ENCODE measurements at places on chromosomes 3 and 15.

DNA sequence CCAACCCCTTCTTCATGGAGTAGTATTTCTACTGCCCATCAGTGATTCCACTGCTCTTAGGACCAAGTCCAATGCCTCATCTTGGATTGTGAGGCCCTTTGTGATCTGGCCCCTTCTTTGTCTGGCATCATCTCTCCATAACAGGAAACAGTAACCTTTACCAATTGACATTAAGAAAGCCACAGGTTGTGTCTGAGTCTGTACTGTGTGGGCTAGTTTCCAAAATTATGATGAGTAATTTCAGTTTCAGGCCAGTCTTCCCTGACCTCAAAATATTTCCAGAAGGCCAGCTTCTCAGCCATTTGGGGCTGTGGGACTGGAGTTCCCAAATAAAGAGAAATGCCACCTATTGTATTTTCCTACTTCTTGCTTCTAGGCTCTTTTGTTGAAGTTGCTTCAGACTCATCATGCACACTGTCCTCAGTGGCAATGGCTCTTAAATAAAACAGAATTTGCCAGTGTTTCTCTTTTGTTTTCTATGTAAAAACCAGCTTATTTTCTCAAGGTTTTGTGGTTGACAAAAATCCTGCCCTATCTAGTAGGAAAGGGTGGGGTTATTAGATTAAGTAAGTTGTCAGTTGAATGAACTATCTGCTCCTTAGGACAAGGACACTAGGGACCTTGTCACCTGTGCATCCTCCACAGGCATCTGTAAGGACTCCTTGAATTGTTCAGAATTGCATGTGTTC, 47.0 kb upstream of the ACKR4 start:
- DNase-seq: no peak

GRCh38 chr3:168424059-168424734, 328.5 kb upstream of the GOLIM4 start:
- DNase-seq: no peak

GRCh38 chr3:127844326-127844942, 22.1 kb upstream of the MGLL start:
- no peak for DNase-seq

GRCh38 chr3:10758304-10759037, 57.6 kb upstream of the SLC6A11 start:
- no peak for DNase-seq

GRCh38 chr3:101828691-101829436, 20.4 kb upstream of the NFKBIZ start:
- DNase-seq: no peak

- no peak for DNase-seq
Measured at GRCh38 chr15:58506783-58507668, 75.2 kb downstream of the LIPC start.

DNA sequence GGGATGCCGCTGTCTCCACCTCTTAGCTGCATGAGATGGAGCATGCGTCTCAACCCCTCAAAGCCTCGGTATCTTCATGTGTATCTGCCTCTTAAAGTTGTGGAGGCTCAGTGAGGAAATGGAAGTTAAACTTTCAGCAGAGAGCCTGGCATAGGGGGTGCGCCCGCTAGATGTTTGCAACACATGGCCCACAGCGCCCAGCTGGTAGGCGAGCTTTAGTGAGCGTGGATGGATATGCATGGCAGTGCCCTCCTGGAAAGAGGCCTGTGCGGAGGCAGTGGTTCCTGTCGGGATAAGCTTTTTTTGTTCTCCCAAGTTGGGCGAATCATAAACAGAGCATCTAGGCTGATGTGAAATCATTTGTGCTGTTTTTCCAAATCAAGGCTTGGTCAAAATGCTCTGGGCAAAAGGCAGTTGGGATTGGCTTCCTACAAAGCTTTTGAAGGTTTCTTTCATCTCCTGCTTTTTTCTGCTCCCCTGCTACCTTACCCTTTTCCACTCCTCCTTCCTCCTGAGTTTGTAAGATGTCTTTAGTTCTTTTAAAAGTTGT, 272.4 kb upstream of the TPM1 start:
- no peak for DNase-seq

Measured in cortex of kidney (tissue), 1 donor.